ENCODE measurements at places on chromosomes 4 and X.

- DNase-seq, result no peak
These were observed 150.3 kb downstream of the RELL1 start for GRCh38 chr4:37535872-37536271.

GRCh38 chr4:158490629-158491028 lies 31.1 kb upstream of the RXFP1 start:
- DNase-seq, result no peak

DNA sequence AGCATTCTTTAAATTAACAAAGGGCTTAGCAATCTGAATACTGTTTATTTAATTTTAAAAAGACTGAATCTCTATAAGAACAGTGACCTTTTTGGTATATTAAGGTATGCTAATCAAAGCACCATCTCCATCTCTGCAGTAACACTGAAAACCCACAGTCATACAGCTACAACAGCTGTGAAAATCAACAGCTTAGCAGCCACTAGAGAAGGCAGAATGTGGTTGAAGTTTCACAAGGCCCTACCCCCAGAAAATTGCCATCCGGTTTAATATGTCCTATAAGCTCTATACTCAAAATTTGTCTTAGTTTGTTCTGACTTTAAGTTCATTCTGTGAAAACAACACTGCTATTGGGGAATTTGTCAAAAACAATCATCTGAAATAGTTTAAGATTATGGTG lies 128.7 kb downstream of the OPHN1 start:
- DNase-seq, result no peak

GRCh38 chr4:17115583-17115982 lies 217.1 kb upstream of the LDB2 start:
- DNase-seq, result no peak

- no peak for DNase-seq
These were observed 3.9 kb downstream of the UBA1 start for GRCh38 chrX:47197526-47197925.

- no peak for DNase-seq
These were observed 69.2 kb downstream of the RPS6KA6 start for GRCh38 chrX:84118769-84119168.

DNA sequence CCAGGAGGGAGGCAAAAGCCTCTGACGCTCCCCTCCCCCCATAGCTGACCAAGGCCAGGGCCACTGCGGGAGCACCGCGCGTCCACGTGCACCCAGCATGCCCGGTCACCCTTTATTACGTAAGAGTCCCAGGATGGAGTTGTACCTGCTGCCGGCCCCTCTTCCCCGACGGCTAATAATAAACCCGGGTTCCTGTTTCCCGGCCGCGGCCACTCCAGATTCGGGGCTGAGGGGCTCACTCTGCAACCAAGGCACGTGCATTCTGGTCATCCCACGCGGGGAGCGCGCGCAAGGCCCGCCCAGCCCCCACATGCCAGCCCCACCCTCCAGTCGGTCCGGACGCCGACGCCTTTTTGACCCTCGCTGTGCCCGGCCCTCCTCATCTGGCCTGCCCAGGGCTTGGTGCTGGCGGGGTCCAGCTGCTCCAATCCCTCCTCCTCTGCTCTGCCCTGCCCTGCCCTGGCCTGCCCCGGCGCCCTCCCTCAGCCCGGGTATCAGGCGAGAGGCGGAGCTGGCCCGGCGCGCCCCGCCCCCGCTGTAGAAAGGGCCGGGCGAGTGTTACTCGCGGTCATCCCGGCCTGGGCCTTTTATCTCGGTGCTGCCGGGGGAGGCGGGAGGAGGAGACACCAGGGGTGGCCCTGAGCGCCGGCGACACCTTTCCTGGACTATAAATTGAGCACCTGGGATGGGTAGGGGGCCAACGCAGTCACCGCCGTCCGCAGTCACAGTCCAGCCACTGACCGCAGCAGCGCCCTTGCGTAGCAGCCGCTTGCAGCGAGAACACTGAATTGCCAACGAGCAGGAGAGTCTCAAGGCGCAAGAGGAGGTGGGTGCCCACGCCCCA lies 2.6 kb downstream of the MID1IP1 start:
- DNase-seq, result peak; percentile 62

DNA sequence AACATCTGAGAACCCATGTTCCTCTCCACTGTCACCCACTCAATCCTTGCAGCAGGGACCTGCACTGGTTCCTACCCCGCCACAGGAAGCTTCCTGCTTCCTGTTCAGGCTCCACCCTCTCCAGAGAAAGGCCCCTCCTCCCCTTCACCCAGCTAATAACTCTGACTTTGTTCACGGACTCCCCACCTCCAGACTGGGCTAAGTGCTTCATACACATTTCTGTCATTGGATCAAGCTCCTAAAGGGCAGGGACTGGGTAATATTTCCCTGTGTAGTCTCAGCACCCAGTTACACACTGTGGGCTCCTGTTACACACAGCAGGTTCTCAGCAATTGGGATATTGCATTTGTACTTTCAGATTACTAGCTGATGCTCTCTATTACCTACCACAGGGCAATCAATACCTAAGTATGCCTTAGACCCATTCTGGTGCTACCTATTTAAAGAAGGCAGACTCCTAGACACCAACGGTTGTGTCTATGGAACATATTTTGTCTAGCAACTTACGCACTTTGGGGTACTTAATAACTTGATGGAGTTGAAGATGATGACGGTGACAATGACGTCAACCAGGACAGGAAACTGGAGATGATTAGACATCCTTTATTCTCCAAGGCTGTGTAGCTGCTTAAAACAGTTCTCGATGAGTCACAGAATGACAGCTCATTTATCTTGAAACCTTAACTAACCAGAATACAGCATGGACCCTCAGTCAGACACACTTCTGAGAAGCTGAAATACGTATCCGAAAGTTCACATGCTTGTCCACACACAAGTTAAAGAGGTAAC lies 58.1 kb downstream of the MAML3 start:
- DNase-seq, result no peak

GRCh38 chr4:123676890-123677229 lies 280.3 kb downstream of the SPRY1 start:
- no peak for DNase-seq

DNA sequence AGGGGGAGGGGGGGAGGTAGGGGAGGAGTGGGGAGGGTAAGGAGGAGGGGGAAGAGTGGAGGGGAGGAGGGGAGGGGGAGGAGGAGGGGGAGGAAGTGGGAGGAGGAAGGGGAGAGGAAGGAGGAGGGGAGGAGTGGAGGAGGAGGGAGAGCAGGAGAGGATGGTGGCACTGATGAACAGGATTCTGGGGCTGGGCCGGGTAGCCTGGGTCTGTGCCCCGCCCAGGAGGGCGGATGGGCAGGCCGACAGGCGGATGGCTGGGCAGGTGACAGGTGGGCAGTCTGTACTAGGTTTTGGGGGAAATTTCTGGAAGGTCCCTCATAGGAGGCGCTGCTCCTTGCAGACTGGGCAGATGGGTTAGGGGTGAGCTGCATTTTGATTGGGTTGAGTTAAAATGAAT lies 66.0 kb upstream of the ADRA2C start:
- DNase-seq, result no peak

- no peak for DNase-seq
These were observed 209.8 kb upstream of the NDST4 start for GRCh38 chr4:115323106-115323707.

GRCh38 chr4:184906480-184907097 lies 80.8 kb upstream of the ACSL1 start:
- no peak for DNase-seq
